Heart left ventricle (tissue), 16 donors: ENCODE measurements at places on chromosomes 4 and X.

- no peak for DNase-seq
These were observed 528.9 kb upstream of the CXorf51A start for GRCh38 chrX:147343467-147343866.

DNA sequence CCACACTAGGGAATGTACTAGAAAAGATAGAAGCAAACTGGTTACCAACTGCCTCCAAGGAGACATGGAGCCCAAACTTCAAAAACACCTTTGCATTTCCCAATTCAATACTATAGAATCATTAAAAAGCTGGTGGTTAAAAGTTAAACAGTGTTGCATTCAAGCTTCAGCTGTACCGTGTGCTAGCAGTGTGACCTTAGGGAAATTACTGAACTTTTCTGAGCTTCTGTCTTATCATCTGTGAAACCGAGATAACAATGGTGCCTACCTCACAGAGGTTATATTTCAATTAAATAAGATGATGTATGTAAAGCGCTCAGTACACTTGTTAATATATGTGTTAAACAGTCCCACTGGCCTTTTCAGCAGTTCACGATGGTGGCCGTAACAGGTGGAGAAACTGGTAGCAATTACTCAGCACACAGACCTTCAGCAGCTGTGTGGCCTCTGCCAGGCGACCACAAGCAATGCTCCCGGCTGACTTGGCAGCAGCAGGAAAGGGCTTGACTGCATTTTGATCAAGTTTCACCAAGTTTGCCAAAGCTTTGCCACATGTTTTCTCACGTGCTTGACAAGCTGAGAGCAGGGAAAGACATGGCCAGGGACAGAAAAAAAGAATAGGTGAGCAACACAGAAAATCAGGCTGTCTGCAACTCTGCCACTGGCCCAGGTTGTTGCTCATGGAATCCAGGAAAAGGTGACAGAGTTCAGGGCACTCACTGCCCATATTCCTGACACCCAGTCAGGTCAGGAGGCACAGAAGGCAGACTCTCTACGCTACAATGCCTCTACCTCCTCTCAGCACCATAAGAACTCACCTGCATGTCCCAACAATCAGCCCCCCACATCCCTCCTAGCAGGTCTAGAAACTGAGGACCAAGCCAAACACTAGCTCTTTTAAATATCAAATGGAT is 72.1 kb downstream of the PARM1 start:
- DNase-seq: peak; percentile 35

- no peak for DNase-seq
These were observed 6.3 kb downstream of the TMEM31 start for GRCh38 chrX:103716962-103717361.

GRCh38 chrX:21725496-21725895 is 32.4 kb downstream of the SMPX start:
- DNase-seq: no peak
